Astrocyte (in vitro differentiated cells and primary cell): ENCODE measurements at places on chromosomes 12 and 14. TPM values are rescaled to one million over a fixed set of nuclear protein-coding genes. Genes with fewer than 3 reads are reported as not detected.

Gene CIROP
- total RNA-seq: not detected in 2 replicates

Gene IL31
- not detected in 2 replicates for total RNA-seq

Gene RDH12
- 0.16 TPM in 1 of 2 replicates, not detected in the other for total RNA-seq

Gene CCDC197
- total RNA-seq: not detected in 2 replicates

Gene HHIPL1
- 0.86 and 1.1 TPM in 2 replicates for total RNA-seq

Gene GLIPR1L1
- total RNA-seq: not detected in 2 replicates

Gene GNPNAT1
- 32.4 and 37.7 TPM in 2 replicates for total RNA-seq

Gene SCNN1A
- 0.94 and 1.3 TPM in 2 replicates for total RNA-seq

Gene TC2N
- total RNA-seq: 1.2 and 1.6 TPM in 2 replicates

DNA sequence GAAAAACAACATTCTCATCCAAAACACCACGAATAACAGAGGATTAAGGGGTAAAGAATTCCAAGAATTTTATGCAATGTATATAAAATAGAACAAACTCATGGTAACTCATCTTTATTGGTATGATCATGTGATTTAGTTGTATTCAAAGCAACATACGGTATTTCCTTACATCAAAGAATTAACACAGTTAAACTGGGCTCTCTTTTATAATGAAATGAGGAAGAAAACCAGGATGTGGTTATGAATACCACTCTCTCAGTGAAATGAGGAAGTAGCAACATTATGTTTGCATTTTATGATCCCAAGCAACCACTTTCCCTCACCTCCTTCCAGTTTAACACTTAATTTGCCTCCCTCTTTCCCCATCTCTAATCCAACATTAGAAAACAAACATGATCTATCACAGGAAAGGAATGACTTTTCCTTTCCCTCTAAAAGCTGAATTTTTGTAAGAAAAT, 22.9 kb downstream of the SPTLC2 start:
- no peak overlapping the region for H3K4me3 ChIP-seq
- H3K4me1 ChIP-seq: peaks cover 9% of the 10 kb centered on the region
- peak; percentile 30 for DNase-seq
- peak overlapping the region; percentile 59 for H3K27ac ChIP-seq

DNA sequence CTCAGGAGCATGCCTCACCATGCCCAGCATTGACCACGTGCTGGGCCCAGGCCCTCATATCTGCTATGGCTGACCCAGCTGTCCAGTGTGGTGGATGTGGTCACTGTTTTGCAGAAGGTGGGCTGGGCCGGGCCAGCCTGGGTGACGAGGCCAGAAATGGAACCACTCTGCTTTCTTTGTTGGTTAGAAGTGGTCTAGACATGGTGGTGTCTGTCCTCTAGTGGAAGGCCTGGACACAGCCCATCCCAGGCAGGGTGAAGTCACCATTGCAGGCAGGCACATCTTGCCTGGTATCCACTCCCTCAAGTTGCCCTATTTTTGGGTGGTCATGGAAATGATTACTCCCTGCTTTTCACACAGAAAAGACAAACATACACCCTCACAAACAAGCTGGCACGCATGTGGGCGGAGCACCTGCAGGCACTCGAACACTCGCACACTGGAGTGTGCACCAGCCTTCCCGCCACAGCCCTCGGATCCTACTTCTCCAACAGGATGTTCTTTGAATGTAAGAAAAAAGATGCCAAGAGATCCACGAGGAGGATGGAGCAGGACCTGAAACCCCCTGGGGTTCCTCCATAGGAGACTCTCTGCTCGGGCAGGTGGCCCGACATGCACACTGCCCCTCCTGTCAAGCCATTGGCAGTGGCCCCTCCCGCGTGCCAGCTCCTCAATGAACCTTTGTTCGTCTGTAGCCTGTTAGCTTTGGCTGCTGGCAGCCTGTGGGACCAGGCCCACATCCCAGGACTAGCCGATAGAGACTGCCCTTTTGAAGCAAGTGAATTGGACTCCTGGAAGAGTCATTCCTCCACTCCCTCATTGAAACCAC, 38.4 kb downstream of the MLXIP start:
- no peaks in the 10 kb centered on the region for H3K27me3 ChIP-seq
- H3K36me3 ChIP-seq: no peaks in the 10 kb centered on the region
- no peak overlapping the region for H3K4me3 ChIP-seq
- H3K27ac ChIP-seq: no peak overlapping the region
- DNase-seq: no peak
- peaks cover 3% of the 10 kb centered on the region for H3K4me1 ChIP-seq

- no peak for DNase-seq
- no peak overlapping the region for H3K27ac ChIP-seq
- no peaks in the 10 kb centered on the region for H3K4me1 ChIP-seq
- H3K4me3 ChIP-seq: no peak overlapping the region
Observed at GRCh38 chr12:112705037-112705632, 86.4 kb upstream of the RPH3A start.

DNA sequence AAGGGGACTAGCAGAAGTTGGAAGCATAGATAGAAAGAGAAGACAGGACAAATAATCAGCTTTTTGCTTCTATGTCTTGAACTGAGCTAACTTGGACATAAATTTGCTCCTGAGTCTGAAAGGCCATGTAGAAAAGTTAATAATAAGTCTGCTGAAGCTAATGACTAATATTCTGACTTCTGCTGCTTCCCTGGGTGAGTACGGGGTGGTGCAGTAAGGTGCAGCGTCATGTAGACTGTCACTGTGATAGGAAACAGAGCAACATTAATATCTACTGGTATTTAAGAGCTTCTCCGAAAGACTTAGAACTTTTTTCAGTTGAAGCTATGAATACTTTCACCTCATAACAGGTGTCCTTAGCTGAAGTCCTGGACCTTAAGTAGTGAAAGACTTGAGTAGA, 34.1 kb upstream of the CPM start:
- no peak overlapping the region for H3K4me3 ChIP-seq
- H3K36me3 ChIP-seq: no peaks in the 10 kb centered on the region
- H3K27me3 ChIP-seq: no peaks in the 10 kb centered on the region
- no peak overlapping the region for H3K27ac ChIP-seq
- no peaks in the 10 kb centered on the region for H3K4me1 ChIP-seq

GRCh38 chr14:104981699-104982541, 3.7 kb upstream of the CLBA1 start:
- no peak overlapping the region for H3K4me3 ChIP-seq
- H3K27me3 ChIP-seq: no peaks in the 10 kb centered on the region
- H3K27ac ChIP-seq: no peak overlapping the region
- H3K36me3 ChIP-seq: no peaks in the 10 kb centered on the region
- H3K4me1 ChIP-seq: peaks cover 31% of the 10 kb centered on the region
- DNase-seq: no peak

DNA sequence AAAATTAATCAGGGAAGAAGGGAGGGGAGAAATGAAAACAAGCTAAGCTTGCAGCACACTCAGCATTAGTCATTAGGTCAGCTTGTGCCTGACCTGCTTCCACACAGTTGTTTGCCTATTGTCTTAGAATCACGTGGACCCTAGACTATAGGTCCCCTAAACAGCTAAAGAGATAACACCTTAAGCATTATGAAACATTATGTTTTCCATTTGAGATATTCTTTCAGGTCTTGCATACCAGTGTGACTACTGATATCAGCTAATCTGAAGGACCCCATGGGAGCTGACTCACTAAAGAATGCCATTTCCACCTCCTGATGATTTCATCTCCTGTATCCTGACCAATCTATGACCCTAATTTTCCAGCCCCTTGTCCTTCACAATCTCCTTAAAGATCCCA, 154.1 kb upstream of the FUT8 start:
- H3K4me1 ChIP-seq: peaks cover 43% of the 10 kb centered on the region
- H3K27me3 ChIP-seq: no peaks in the 10 kb centered on the region
- peak overlapping the region; percentile 66 for H3K27ac ChIP-seq
- H3K36me3 ChIP-seq: no peaks in the 10 kb centered on the region
- H3K4me3 ChIP-seq: no peak overlapping the region
- DNase-seq: peak; percentile 84

DNA sequence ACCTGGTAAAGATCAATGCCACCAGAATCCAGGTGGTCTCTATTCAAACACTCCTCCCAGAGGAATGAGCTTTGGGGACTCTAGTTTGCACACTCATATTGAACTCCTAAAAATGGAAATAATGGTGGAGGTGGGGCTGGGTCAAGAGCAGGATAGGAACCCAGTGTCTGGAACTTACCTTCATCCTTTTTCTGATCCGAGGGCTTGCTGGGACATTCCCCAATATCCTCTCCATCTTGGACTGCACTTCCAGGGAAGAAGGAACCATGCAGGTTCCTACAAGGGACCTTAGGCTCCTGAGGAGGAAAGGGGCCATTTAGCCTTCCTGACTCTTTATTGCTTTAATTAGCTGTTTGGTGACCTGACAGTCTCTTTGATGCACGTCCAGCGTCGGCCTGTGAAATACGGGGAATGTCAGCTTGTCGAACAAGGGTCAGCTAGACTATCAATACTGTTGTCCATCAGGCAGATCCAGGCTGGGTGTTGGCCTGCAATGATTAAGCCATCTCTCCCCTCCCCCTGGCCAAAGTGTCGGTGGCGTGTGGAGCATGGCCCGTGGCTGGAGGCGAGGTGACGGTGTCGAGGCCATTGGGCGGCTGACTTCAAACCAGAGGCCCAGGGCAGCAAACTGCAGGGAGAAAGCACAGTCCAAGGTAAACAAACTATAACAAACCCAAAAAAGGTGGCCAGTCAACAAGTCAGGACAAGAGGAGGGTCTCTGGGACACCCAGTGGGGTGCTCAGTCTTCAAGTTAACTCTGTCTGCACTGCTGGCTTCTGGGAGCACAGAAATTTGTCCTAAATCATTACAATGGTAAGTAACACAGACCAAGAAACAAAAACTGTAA, 405.2 kb upstream of the TBX3 start:
- H3K27ac ChIP-seq: no peak overlapping the region
- no peaks in the 10 kb centered on the region for H3K4me1 ChIP-seq

- peak; percentile 32 for DNase-seq
- H3K27me3 ChIP-seq: no peaks in the 10 kb centered on the region
- no peak overlapping the region for H3K4me3 ChIP-seq
Observed at GRCh38 chr14:32564596-32564995, 235.5 kb downstream of the AKAP6 start.

GRCh38 chr14:91228112-91229004, 16.1 kb downstream of the GPR68 start:
- peak; percentile 86 for DNase-seq
- peak overlapping the region; percentile 8 for H3K27ac ChIP-seq
- no peaks in the 10 kb centered on the region for H3K27me3 ChIP-seq
- H3K4me1 ChIP-seq: peaks cover 30% of the 10 kb centered on the region
- H3K4me3 ChIP-seq: no peak overlapping the region
- no peaks in the 10 kb centered on the region for H3K36me3 ChIP-seq

GRCh38 chr14:59352961-59353360, 112.2 kb downstream of the GPR135 start:
- H3K27me3 ChIP-seq: no peaks in the 10 kb centered on the region
- no peak for DNase-seq
- H3K36me3 ChIP-seq: peaks cover 7% of the 10 kb centered on the region
- peaks cover 2% of the 10 kb centered on the region for H3K4me1 ChIP-seq
- H3K4me3 ChIP-seq: no peak overlapping the region

DNA sequence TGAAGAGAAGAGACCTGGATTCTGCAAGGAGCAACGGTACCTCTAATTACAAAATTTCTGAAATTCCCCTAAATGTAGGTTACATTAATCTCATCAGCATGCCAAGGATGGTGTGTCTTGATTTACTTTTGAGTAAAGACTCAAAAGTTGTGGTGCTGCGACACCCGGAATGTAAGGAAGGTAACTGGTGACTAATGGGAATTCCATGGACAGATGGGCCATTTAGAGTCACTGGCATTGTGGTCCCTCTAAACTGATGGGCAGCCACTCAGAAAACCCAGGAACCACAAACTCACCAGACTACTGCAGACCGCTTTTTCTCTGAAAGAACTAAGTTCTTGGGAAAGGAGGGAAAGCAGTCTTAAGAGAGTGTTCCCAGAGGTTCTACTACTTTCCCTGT, 32.8 kb downstream of the GRIN2B start:
- no peak overlapping the region for H3K27ac ChIP-seq
- no peak overlapping the region for H3K4me3 ChIP-seq
- no peaks in the 10 kb centered on the region for H3K4me1 ChIP-seq
- DNase-seq: no peak
- no peaks in the 10 kb centered on the region for H3K27me3 ChIP-seq

GRCh38 chr14:88002421-88003075, 2.4 kb upstream of the GPR65 start:
- H3K27me3 ChIP-seq: no peaks in the 10 kb centered on the region
- H3K27ac ChIP-seq: no peak overlapping the region
- no peaks in the 10 kb centered on the region for H3K36me3 ChIP-seq
- H3K4me3 ChIP-seq: no peak overlapping the region

GRCh38 chr12:66688846-66689439, 10.1 kb upstream of the GRIP1 start:
- DNase-seq: no peak
- no peak overlapping the region for H3K27ac ChIP-seq
- H3K4me1 ChIP-seq: no peaks in the 10 kb centered on the region
- no peaks in the 10 kb centered on the region for H3K36me3 ChIP-seq
- H3K27me3 ChIP-seq: peaks cover 3% of the 10 kb centered on the region

GRCh38 chr12:58576081-58576480, 344.2 kb downstream of the LRIG3 start:
- DNase-seq: no peak
- no peaks in the 10 kb centered on the region for H3K36me3 ChIP-seq

DNA sequence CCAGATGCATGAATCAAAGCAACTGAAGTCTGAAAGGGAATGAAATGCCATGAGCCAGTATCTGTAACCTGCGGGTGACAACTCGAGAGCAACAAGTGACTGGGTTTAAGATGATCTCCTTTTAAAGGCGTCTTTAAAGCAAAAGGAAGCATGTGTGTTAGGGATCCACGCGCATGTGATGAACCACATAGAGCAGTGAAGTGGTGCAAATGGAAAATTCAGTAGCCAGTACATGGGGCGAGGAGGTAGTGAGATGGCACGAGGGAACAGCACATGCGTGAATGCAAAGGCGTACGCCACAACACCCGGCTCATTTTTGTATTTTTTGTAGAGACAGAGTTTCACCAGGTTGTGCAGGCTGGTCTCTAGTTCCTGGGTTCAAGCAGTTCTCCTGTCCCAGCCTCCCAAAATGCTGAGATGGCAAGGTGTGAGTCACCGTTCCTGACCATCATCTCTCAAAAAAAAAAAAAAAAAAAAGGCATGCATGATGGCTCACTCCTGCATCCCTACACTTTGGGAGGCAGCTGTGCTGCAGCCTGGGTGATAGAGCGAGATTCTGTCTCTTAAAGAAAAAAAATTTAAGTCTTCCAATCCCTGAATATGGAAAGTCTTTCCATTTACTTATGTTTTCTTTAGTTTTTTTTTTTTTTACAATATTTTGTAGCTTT, 24.6 kb upstream of the BCL7A start:
- no peak for DNase-seq
- no peaks in the 10 kb centered on the region for H3K27me3 ChIP-seq
- no peak overlapping the region for H3K4me3 ChIP-seq
- no peaks in the 10 kb centered on the region for H3K36me3 ChIP-seq
- peaks cover 5% of the 10 kb centered on the region for H3K4me1 ChIP-seq
- no peak overlapping the region for H3K27ac ChIP-seq

- H3K4me1 ChIP-seq: peaks cover 28% of the 10 kb centered on the region
- H3K27me3 ChIP-seq: no peaks in the 10 kb centered on the region
- peak overlapping the region; percentile 99 for H3K27ac ChIP-seq
- peak; percentile 98 for DNase-seq
Observed at GRCh38 chr12:65603438-65604351, 220.6 kb upstream of the HMGA2 start.
